Upper lobe of right lung (tissue), 1 donor: ENCODE measurements at places on chromosomes 4 and X. TPM values are rescaled to one million over a fixed set of nuclear protein-coding genes. Genes with fewer than 3 reads are reported as not detected.

- no peak for DNase-seq
These were observed 218.4 kb upstream of the BMP3 start for GRCh38 chr4:80812145-80812544.

DNA sequence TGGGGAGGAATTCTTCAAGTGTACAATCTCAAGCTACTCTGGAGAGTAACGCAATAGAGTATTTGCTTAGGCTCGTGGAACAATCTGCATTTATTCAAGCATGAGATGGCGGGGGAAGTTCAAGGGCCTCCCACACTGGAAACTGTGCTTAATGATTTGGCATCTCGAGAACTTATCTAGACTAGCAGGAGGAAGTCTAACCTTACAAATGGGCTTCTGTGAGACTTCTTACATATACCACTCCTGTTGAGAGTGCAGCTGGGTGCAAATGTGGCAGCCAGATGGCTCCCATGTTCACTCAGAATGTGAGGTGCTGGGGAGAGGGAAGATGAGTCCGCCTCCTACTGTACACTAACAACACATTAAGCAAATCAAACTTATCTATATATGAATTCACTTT, 29.3 kb upstream of the PTPN13 start:
- no peak for DNase-seq

ANOS1 gene
- total RNA-seq = 49.7 TPM

NPY5R gene
- 0.38 TPM for total RNA-seq

GRCh38 chrX:14875624-14876023, 2.4 kb downstream of the MOSPD2 start:
- no peak for DNase-seq

DNA sequence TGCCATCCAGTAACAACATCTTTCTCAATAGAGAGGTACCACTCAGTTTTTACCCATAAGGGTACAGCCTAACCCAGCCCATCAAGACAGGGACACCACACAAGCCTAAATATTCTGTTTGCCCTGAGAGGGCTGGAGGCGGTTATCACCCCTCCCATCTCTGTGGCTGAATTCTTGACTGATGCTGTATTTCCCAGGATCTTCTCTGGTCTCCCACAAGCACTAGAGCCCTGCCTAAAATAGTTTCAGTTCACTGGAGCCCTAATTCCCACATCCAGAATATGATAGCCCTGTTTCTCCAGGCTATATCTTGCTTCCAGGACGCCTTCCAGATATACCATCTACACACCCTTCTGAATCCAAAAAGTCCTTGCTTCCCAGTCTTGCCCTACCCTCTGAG, 91.6 kb upstream of the NMU start:
- no peak for DNase-seq

DNA sequence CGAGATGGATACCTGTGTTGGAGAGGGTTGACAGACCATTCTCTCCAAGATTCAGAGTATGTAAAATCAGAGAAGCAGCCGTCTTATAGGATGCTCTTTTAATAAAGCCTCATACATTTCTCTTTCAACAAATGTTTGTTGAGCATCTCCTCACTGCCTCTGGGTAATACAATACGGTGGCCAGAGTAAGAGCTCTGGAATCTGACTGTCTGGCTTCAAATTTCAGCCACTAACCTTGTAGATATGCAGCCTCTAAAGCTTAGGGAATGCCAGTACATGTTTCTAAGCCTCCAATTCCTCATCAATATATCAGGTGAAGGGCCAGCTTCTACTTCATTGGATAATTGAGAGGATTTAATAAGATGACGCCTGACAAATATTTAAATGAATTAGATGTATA, 61.3 kb downstream of the CLNK start:
- no peak for DNase-seq

TASL gene
- 4.0 TPM for total RNA-seq

- DNase-seq = no peak
These were observed 56.8 kb downstream of the RXFP1 start for GRCh38 chr4:158578476-158578875.

- no peak for DNase-seq
These were observed 192.2 kb downstream of the BCOR start for GRCh38 chrX:39905538-39905891.

RXFP1 gene
- total RNA-seq = 7.9 TPM

DNA sequence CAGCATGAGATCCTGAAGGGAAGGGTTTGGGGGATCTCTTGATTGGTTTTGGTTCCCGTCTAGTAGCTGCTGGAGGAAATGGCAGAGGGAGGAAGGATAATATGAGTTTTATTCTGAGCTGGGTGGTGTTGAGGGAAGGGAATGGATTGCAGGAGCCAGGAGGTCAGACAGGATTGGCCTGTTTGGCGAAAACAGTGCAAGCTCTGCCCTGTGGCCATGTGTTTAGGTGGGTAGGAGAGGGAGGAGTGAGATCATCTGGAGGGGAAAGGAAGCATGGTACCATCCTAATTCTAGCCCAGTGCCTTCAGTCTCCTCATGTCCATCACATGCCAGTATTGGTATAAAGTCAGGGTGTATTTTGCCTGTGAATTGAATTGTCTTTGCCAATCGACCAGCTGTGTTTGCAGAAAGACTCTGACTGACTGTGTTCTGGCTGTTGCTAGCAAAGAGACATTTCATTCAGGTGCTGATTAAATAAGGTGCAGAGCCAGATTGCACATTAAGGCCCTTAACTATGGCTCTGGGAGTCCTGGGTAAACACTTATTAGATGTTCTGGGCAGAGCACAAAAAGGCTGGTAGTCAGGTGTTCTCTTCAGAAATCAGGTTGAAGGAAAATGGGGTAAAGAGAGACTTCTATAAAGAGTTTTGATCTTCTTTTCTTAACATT, 10.0 kb downstream of the TMEM164 start:
- no peak for DNase-seq

DNA sequence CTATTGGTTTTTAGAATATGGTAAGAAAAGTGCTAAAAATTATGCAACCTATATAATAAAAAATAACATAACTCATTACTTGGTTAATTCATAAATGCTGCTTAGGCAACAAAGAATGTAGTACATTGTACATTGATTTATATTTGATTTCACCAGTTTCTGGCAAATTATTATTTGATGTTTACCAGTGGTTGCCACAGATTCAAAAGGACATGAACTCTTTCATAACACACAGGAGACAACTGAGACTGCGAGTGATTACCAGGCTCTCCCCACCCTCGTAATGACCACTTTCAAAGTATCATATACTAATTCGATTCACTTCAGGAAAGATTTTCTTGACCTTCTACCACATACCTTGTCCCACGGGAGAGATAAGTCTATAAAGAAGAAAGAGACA, 158.5 kb downstream of the NR3C2 start:
- DNase-seq = no peak

DNA sequence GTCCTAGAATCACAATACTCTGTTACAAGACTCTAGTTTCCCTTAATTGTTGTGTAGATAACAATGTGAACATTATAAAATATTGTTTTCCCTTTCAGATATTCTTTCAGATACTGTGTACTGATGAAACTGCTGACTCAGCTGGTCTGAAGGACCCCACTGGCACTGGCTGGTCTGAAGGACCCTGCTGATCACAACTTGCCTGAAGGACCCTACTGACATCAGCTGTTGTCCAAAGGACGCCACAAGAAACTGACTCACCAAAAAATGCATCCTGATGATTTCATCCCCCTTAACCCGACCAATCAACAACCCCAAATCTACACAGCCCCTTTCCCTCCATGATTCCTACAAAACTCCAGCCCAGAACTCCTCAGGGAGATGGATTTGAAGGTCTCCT, 258.8 kb upstream of the GNPDA2 start:
- DNase-seq = no peak

MEPE gene
- total RNA-seq = not detected

DNA sequence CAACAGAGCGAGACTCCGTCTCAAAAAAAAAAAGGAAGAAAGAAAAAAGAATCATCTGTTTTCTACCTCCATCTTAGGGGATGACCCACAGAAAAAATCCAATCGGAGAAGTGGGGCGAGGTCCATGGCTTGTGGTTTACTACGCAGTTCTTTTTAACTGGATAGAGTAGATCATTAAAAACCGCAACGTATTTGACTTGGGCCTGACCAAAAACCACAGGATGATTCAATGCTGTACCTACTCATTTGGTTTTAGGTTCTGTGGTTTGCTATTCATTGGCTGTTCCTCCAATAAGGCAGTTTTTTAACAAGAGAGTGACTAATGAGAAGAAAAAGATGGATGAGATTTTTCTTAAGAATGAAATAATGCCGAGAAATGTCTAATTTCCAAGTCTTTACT, 83.7 kb downstream of the FREM3 start:
- DNase-seq = no peak

- DNase-seq = no peak
These were observed 41.7 kb downstream of the ATP8A1 start for GRCh38 chr4:42615131-42615763.

DNA sequence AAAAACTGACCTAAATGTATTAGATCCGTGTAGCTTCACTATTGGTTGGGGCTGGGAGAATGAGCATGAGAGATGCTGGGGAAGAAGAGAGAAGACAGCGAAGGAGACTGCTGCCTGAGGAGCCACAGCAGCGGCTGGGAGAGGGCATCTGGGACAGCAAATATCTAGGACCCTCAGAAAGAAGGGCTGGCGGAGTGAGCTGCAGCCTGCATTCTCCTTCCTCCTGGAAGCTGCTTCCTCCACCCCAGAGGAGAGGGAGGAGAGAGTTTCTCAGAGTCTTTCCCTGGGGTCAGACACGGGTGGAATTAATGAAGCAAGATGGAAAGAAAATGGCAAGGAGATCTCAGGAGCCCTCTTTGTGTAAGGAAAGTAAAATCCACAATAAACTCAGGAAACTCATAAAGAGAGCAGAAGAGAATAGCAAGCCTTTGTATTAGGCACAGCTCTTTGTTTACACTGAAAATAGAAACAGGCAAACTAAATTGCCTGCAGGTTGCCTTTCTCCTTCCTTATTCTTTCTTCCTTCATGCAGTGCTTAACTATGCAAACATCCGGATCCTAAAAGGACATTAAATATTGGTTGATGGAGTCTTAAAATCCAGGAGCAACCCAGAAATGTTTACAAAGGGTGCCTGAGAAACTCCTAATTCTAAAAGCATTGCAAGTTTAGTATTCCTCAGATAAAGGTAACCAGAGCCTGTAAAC, 130.3 kb upstream of the GALNT7 start:
- DNase-seq = no peak

DNA sequence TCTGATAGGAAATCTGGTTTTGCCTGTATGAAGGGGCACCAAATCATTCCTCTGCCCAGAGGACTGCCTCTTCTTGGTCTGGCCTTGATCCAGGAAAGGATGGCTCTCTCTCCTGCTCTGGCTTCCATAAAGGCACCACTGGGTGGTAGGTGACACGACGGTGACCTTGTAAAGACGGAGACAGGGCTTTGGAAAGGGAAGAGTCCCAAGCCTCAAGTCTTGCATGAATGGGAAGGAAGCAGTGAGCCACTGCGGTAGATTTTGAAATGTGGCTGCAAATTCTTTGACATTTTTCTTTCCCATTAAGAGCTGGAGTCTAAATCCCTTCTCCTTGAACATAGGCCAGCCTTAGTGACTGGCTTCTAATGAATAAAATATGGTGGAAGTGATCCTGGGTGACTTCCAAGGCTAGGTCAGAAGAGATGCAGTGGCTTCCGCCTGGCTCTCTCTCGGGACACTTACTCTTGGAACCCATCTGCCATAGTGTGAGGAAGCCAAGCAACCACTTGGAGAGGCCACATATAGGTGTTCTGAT, 347.4 kb downstream of the BCOR start:
- DNase-seq = no peak

GRCh38 chrX:85223359-85223758, 20.2 kb downstream of the SATL1 start:
- no peak for DNase-seq

DNA sequence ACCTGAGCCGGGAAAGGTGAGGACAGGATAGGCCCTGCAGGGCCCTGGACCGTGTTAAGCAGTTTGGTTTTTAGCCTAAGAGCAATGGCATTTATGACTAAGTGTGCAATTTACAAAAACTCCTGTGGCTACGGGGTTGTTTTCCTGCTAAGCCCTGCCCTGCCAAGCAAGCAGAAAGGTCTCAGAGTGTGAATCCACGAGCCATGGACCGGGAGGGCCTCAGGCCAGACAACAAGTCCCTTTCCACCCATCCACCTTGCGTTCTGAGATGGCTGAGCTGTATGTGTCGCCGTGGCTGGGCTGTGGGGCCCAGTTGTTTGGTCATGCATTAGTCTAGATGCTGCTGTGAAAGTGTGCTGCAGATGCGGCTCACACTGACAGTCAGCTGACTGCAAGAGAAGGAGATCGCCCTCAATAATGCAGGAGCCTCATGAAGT, 33.9 kb upstream of the AFAP1 start:
- DNase-seq = no peak

- DNase-seq = no peak
These were observed 12.8 kb downstream of the THAP9 start for GRCh38 chr4:82913305-82913704.

DNA sequence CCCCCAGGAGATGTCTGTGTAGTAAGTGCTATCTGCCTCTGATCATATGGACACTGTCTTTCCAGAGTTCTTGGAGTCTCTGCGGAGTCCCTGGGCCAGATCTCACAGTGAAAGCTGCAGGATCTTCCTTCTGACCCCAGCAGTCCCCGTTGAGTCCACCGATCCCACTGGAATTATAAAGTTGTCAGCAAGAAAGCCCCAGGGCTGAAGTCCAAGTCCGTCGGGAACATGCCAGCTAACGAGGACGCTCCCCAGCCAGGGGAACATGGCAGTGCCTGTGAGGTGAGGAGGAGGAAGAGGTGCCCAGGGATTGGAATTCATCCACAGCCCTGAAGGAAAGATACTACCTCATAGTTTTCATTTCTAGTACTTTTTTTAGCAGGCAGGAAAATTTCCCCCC, 9.3 kb downstream of the ZNF81 start:
- no peak for DNase-seq

DNA sequence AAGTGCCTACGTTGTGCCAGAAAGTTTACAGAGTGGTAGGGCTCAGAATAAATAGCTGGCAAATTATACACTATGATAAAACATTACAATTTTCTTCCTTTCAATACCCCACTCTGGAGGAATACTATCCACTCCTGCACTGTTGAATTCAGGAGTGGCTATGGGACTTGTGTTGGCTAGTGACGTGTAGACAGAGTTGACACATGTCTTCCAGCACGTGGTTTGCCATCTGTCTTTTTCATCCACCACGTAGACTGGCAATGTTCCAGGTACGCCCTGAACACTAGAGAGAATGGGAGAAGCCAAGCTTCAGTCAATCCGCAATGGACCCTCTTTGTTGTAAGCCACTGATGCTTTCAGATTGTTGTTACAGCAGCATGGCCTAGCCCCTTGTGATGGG, 168.8 kb upstream of the RBPJ start:
- DNase-seq = no peak

ZNF674 gene
- total RNA-seq = 5.9 TPM

- no peak for DNase-seq
These were observed 55.9 kb downstream of the EIF4E start for GRCh38 chr4:98873059-98873458.

DNA sequence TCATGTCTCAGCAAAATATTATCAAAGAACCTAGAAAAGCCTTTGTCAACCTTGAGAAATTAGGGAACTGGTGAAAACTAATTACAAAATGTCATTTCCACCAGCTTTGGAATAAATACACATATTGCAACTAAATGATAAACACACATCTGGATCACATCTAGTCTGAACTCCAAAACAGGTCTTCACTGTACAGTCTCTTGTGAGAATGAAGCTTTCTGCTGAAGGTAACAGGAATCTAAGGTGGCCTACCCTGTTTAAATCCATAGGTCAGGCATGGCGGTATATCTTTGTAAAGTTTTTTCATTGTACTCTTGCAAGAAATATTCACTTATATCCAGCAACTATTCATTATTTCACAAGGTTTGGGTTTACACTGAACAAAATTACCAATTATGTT, 1.7 kb downstream of the SH3D19 start:
- no peak for DNase-seq

- no peak for DNase-seq
These were observed 298.2 kb upstream of the KLF3 start for GRCh38 chr4:38365748-38366310.

- DNase-seq = no peak
These were observed 31.3 kb upstream of the TFDP3 start for GRCh38 chrX:133249266-133250058.
